ENCODE measurements at places on chromosomes 2 and 18. TPM values are rescaled to one million over a fixed set of nuclear protein-coding genes. Genes with fewer than 3 reads are reported as not detected.

Gene MAL
- 6.5 TPM for total RNA-seq

Gene VSNL1
- 18.8 TPM for total RNA-seq

Gene CTNNA2
- total RNA-seq = 0.15 TPM

Gene ARHGAP28
- total RNA-seq = 3.1 TPM

DNA sequence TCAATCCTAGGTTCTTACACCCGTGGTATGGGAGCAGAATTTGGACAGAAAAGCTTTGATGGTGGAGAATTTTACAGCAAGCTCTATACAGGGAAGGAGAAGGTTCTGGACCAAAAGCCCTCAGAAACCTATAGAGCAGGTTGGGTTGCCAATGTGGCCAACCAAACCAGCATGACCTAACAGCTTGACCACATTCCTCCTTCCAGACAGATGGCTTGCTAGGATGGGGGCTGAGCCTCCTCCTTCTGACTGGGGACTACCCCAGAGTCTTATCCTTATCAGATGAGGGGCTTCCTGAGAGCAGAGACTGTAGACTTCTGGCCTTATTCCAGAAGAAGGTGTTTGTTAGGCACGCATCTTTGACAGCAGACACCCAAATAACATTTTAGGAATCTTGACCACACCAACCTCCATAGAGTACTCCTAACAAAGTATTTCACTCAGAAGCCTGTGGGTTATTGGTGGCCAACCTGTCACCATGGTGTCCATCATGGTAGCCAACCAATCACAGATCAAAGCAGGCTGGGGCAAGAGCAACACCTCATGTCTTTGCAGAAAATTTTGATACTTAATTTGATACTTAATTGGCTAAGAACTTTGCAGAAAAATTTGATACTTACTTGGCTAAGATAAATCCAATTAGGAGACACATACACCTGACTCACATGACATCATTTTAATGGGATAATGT is 34.8 kb upstream of the EPAS1 start:
- no peak overlapping the region for H3K27ac ChIP-seq
- H3K36me3 ChIP-seq = no peaks in the 10 kb centered on the region
- no peak overlapping the region for H3K4me3 ChIP-seq
- peaks cover 7% of the 10 kb centered on the region for H3K4me1 ChIP-seq
- no peaks in the 10 kb centered on the region for H3K27me3 ChIP-seq

DNA sequence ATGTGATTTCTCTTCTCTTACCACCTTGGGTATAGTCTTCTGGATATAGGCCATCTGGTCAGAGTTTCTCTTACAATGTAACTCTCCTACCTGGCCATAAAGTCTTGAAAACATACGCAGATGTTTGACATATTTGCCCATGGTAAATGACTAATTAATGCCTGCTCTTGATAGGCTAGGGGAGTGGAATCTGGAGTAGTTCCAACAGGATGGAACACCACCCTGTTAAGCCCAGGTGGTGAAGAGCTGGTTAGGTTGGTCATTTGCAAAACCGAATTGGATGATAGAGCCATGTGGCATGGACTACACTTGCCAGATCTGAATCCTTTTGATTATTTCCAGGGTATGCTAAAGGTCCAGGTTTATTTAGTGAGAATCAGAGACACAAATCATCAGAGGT is 36.5 kb downstream of the HADHB start:
- no peak for DNase-seq
- H3K4me3 ChIP-seq = no peak overlapping the region
- H3K27ac ChIP-seq = no peak overlapping the region
- H3K36me3 ChIP-seq = peaks cover 80% of the 10 kb centered on the region

- H3K27ac ChIP-seq = no peak overlapping the region
- no peak for DNase-seq
- no peak overlapping the region for H3K4me3 ChIP-seq
- H3K36me3 ChIP-seq = no peaks in the 10 kb centered on the region
Measured at GRCh38 chr2:144583741-144584453, 64.0 kb upstream of the ZEB2 start.

- no peaks in the 10 kb centered on the region for H3K27me3 ChIP-seq
- DNase-seq = peak; percentile 48
- no peaks in the 10 kb centered on the region for H3K36me3 ChIP-seq
- no peak overlapping the region for H3K27ac ChIP-seq
- no peaks in the 10 kb centered on the region for H3K4me1 ChIP-seq
Measured at GRCh38 chr2:128638341-128639119, 319.9 kb upstream of the HS6ST1 start.

- DNase-seq = no peak
- no peak overlapping the region for H3K4me3 ChIP-seq
- no peak overlapping the region for H3K27ac ChIP-seq
- H3K4me1 ChIP-seq = peaks cover 31% of the 10 kb centered on the region
- H3K36me3 ChIP-seq = no peaks in the 10 kb centered on the region
Measured at GRCh38 chr2:23423062-23423872, 38.3 kb downstream of the KLHL29 start.

DNA sequence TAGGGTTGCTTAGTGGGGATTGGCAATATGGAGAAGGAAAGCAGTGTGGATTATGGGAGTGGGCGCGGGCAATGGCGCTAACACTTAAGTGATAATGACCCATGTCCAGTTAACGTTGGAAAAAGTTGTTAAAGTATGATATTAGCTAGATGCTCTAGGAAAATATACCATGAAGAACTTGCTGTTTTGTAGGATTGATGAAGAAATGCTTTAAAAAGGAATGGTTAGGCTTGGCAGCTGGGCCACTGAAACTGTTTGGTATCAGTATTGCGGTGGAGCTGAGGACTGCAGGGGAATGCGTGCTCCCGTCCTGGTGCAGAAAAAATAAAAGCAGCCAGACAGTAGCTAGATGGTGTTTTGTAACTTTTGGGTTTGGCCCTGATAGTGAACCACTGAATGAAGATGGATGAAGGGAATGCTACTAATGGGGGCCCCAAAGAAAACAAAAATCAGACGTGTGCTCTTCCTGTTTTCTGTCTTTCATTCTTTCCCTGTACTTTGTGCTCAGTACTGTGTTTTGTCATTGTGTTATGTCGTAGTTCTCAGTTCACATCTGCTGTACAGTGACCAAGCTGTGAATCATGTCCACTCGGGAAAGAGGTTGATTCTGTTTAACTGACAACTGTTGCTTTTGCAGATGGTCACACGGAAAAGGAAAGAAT is 999 bp downstream of the INSIG2 start:
- H3K4me1 ChIP-seq = peaks cover 25% of the 10 kb centered on the region
- no peak for DNase-seq
- no peaks in the 10 kb centered on the region for H3K27me3 ChIP-seq
- peak overlapping the region; percentile 62 for H3K4me3 ChIP-seq
- no peaks in the 10 kb centered on the region for H3K36me3 ChIP-seq

DNA sequence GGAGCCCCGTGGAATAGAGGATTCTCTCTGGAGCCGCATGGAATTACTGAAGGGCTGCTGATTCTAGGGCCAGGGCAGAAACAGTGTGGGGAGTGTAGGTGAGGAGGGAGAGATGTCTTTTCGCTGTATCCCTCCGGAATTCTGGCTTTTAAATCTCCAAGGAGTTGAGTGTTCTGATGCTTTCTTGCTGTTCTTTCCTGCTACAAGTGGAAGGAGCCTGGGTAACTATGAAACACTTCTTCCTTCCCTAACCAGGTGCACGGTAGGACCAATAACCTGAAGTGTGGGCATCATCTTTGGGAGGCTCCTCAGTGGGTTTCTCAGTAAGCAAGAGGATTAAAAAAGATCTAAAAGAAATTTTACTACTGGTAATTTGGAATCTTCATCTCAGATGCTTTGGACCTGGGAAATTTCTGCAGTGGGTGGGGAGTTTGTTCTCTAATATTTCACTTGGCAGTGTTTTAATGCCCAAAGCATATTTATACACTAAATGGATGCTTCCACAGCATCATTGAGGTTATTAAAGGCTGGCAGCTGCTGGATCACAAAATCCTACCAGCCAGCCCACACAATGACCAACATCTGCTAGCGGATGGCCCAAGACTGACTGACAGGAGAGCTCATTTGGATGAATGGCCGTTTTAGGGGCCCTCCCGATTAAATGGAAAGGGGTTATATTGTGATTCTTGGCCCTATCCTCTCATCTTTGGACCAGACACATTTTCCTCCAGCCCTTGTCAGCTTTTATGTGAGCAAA is 2.1 kb downstream of the EML6 start:
- no peaks in the 10 kb centered on the region for H3K36me3 ChIP-seq
- H3K4me3 ChIP-seq = peak overlapping the region; percentile 74
- no peaks in the 10 kb centered on the region for H3K27me3 ChIP-seq
- peaks cover 17% of the 10 kb centered on the region for H3K4me1 ChIP-seq
- DNase-seq = no peak

DNA sequence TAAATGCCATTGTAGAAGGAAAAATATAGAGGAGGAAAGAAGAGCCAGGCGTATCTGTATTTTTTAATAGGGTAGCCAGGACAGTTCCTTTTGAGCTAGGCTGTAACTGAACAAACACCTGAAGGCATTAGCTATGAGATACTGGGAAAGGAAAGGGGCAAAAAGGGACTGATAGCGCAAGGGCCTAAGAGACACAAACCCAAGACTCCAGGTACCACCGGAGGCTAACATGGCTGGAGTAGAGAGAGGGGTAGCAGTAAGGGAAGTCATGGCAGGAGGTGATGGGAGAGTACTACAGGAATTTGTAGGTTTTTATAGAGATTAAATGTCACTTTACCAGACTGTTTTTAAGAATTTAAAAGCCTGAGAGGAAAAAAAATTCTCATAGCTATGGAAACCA is 20.7 kb downstream of the PNO1 start:
- no peak overlapping the region for H3K4me3 ChIP-seq
- H3K36me3 ChIP-seq = peaks cover 58% of the 10 kb centered on the region
- DNase-seq = no peak
- H3K27ac ChIP-seq = no peak overlapping the region
- H3K4me1 ChIP-seq = no peaks in the 10 kb centered on the region

- H3K27ac ChIP-seq = no peak overlapping the region
- no peaks in the 10 kb centered on the region for H3K36me3 ChIP-seq
- no peaks in the 10 kb centered on the region for H3K27me3 ChIP-seq
- H3K4me1 ChIP-seq = no peaks in the 10 kb centered on the region
- no peak overlapping the region for H3K4me3 ChIP-seq
Measured at GRCh38 chr18:42977982-42978637, 137.4 kb downstream of the RIT2 start.

DNA sequence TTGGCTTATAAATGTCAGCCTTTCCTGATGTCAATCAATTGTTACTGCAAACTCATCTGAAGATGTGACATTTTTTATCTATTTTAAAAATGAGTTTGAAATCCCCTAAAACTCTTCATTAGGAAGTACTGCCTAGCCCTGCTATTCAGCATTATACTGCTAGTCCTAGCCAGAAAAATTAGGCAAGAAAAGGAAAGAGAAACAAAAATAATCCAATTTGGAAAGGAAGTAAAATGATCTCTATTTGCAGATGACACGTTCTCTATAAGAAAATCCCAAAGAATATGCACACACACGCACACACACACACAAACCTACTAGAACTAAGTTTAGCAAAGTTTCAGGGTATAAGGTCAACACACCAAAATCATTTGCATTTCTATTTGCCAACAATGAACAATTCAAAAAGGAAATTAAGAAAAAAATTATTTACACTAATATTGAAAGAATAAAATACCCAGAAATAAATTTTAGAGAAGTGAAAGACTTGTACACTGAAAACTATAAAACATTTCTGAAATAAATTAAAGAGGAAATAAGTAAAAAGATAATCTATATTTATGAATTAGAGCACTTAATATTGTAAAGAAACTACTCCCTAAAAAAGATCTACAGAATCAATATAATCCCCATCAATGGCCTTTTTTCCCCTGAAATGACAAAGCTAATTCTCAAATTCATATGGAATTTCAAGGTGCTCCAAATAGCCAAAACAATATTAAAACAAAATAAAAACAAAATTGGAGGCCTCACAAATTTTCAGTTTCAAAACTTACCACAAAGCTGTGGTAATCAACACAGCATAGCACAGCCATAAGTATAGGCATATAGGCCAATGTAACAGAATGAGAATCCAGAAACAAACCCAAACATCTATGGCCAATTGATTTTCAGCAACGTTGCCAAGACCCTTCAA is 433.7 kb upstream of the TRIB2 start:
- no peak for DNase-seq
- peaks cover 10% of the 10 kb centered on the region for H3K4me1 ChIP-seq
- H3K27ac ChIP-seq = no peak overlapping the region
- H3K27me3 ChIP-seq = no peaks in the 10 kb centered on the region

DNA sequence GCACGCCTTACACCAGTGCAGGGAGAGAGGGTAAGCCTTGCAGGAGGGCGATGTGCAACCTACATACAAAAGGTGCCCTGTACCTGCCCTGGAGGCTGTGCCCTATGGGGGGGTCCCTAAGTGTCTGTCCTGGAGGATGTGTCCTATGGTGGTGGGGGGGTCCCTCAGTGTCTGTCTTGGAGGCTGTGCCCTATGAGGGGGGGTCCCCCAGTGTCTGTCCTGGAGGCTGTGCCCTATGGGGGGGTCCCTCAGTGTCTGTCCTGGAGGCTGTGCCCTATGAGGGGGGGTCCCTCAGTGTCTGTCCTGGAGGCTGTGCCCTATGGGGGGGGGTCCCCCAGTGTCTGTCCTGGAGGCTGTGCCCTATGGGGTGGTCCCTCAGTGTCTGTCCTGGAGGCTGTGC is 216.6 kb downstream of the HDAC4 start:
- no peak overlapping the region for H3K27ac ChIP-seq
- no peaks in the 10 kb centered on the region for H3K27me3 ChIP-seq
- no peaks in the 10 kb centered on the region for H3K4me1 ChIP-seq
- no peak overlapping the region for H3K4me3 ChIP-seq
- peak; percentile 41 for DNase-seq

GRCh38 chr2:98385050-98385699 is 38.9 kb downstream of the CNGA3 start:
- no peaks in the 10 kb centered on the region for H3K4me1 ChIP-seq
- no peaks in the 10 kb centered on the region for H3K36me3 ChIP-seq
- DNase-seq = no peak

GRCh38 chr2:132598536-132598935 is 71.5 kb downstream of the LYPD1 start:
- H3K4me1 ChIP-seq = no peaks in the 10 kb centered on the region
- H3K36me3 ChIP-seq = no peaks in the 10 kb centered on the region

- H3K27ac ChIP-seq = no peak overlapping the region
- H3K4me1 ChIP-seq = peaks cover 15% of the 10 kb centered on the region
- no peak overlapping the region for H3K4me3 ChIP-seq
- no peaks in the 10 kb centered on the region for H3K36me3 ChIP-seq
Measured at GRCh38 chr18:8142131-8142711, 467.0 kb upstream of the RAB12 start.

DNA sequence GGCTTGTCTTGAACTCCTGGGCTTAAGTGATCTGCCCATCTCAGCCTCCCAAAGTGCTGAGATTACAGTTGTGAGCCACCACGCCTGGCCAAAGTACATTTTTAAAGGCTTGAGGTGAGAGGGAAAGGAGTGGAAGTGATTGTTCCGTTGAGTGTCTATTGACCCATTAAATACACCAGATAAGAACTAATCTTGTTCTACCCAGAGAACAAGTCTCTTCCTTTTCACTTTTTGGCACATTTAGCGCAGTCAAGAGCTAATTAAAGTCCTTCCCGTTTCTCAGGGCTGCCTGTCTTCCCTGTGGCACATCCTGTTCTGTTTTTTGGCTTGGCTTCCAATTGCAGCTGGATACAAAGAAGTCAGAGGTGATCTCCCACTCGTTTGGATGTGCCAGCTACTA is 172.3 kb downstream of the ALPK2 start:
- H3K27me3 ChIP-seq = no peaks in the 10 kb centered on the region
- no peaks in the 10 kb centered on the region for H3K36me3 ChIP-seq
- H3K27ac ChIP-seq = no peak overlapping the region

- H3K27me3 ChIP-seq = no peaks in the 10 kb centered on the region
- no peak overlapping the region for H3K4me3 ChIP-seq
- DNase-seq = no peak
- H3K36me3 ChIP-seq = no peaks in the 10 kb centered on the region
- peaks cover 7% of the 10 kb centered on the region for H3K4me1 ChIP-seq
Measured at GRCh38 chr2:72744049-72744448, 81.8 kb downstream of the EXOC6B start.
